Stimulated activated CD4-positive, alpha-beta T cell treated with anti-CD3 and anti-CD28 coated beads, Interleukin-4, amount 100 ng/mL, for 4 hours (primary cell): ENCODE measurements at places on chromosomes 3 and 15.

DNA sequence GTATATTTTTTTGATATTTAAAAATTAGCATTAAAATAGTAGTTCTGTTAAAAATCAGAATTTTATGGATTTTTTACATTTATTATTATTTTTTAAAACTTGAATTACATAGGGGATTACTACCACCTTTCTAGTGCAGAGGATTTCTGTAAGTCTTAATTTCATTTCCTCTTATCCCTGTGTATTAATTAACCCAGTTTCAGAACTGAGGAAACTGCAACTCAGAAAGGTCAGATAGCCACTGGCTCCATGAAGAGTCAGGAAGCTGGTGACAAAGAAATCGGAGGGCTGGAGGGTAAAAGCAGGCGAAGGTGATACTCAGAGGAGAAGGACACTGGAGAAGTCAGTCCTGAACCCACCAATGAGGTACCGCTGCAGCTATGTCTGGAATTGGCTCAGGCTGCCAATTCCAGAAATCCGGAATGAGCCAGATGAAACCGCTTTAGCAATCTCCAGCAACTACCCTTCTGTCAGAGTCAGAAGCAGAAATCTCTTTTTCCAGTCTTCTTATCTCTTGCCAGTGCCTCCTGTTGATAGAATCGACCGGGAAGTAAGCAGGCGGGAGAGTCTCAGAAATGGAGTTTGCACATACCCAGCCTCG is 308.5 kb downstream of the SV2B start:
- no peak for DNase-seq

GRCh38 chr3:26960382-26960781 is 337.8 kb downstream of the LRRC3B start:
- no peak for DNase-seq

DNA sequence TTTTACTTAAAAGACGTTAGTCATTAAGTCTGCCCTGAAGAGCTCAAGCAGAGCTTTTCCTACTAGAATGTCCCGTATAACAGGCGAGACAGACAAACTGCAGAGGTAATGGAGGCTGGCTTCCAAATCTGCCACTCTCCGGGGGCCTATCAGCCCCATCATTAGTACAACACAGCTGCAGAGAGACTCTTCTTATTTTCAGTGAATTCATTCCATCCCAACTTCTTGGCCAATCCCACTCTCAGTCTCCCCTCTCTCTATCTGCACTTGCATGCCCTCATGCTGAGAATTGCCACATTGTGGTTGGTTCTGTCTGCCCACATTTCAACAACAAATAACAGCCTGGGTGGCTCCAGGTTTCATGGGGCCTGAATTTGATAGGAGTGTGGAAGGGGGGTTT is 412.7 kb downstream of the ERC2 start:
- no peak for DNase-seq

DNA sequence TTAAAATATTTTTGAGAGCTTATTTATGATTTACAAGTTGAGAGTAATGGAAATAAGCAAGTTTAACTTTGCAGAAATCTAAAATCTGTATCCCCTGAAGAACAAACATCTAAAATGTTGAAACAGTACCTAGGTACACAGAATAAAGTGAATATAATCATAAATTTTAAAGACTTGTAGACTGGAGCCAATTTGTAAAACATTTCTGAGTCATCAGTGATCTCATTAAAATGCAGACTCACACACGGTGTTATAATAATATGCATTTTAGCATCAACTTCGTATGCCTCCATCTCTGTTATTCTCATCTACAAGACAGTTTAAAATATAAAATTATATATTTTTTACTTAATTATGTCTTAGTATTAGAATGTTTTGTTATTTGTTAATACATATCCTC is 399.5 kb upstream of the GOLIM4 start:
- DNase-seq = no peak

GRCh38 chr3:72836923-72837322 is 11.3 kb downstream of the SHQ1 start:
- DNase-seq = no peak

- DNase-seq = peak; percentile 51
Observed at GRCh38 chr15:68352401-68353062, 75.0 kb downstream of the FEM1B start.

GRCh38 chr3:42179110-42179725 is 86.8 kb downstream of the CCK start:
- DNase-seq = peak; percentile 27
